ENCODE measurements at places on chromosomes 7 and 10.

GRCh38 chr7:3057066-3057420, 13.4 kb upstream of the CARD11 start:
- DNase-seq, result no peak

DNA sequence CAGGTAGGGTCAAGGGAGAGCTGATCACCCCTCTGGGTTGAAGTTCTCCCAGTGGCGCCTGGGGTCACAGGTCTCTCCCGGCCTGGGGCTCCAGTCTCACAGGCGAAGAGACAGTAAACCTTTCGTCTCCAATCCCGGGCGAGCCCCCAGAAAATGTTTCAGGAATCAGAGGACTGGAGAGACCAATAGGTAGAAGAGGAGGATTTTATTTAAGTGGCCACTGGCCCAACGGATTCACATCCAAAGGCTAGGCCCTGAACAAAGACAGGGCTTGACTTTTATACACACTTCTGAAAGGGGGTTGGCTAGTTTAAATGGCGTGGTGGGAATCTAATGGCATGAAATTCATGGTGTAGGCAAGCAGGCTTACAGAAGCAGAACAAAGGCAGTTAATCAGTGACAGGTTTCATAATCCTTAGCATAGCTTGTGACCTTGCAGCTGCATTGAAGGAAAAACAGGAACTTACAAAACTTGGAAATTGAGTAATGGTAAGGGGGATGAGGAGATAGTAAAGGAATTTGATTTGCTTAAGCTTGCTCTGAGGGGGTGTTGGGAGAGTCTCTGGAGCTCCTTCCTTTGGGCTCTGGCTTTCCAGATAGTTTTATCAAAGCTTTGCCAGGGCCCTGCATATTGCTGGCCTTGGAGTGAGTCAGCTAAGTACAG, 105.5 kb downstream of the TRIM24 start:
- DNase-seq, result no peak

DNA sequence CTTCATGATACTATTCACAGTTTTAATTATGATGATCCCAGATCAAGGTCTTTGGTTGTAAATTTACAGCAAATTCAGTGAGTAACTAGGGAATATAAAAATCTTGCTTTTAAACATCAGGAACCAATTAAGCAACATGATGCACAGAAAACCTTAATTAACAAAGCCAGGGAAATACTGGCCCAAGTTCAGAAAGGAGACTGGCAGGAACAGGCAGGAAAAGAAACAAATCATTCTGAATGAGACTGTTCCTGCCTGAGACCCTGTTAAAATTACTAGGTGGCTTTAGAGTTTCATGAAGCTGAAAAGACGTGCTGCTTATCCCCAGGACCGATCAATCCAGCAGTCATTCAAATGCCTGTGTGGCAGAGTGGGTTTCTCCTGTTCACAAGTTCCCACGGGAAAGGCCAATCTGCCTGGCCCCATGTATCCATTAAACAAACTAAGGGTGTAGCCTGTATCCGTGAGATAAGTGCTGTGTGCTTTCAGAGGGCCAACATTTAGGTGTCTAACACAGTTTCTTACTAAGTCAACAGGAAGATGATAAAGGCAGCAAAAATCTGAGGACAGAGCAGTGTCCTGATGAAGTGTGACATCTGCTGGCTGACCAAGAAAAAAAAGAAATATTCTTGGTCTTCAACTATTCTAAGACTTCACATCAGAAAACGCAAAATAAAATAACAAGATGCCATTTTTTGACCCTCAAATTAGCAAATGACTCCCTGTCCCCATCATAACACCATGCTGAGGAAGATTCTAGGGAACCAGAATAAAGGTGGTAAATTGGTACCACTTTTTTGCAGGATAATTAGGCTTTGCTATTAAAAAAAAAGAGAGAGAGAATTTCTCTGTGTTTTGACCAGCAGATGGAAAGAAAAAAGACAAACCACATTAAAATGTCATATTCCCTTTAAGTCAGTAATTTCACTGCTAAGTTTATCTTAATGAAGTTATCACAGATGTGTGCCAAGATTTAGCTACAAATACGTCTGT, 34.2 kb downstream of the PUS7 start:
- no peak for DNase-seq

GRCh38 chr7:106203473-106203872, 81.3 kb downstream of the NAMPT start:
- DNase-seq, result no peak

GRCh38 chr10:130354976-130355795, 219.0 kb downstream of the GLRX3 start:
- DNase-seq, result no peak

DNA sequence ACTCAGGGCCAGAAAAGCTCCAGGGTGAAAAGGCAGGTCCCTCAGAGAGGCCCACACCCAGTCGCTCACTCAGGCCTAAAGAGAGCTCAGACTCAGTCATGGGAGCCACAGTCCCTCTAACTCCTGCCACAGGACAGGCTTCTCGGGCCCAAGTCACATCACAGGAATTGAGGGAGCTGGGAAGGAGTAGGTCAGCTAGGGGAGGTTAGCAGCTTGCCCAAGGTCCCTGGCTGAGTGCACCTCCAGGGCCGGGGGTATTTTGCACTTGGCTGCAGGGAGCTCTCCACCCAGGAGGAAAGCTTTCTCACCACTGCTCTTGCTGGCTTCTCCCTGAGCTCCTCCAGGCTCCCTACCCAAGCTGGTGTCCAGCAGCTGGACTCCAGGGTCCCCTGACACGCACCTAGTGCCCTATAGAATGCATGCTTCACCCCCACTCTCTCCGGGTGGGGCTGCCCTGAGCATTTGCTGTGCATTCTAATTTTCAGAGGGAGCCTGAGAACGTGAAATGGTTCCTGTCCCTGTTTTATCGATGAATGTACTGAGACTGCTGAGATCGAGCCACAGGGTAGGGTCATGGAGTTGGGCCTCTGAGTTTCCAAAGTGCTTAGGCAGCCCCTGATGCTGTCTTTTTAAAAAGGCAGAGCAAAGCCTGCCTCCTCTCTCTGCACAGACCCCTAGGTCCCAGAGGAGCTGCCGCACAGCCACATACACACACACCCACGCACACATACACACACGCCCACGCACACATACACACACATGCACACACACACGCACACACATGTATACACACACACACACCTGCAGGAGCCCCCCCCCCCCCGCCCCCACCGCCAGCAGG, 37.9 kb upstream of the RET start:
- no peak for DNase-seq

- DNase-seq, result no peak
These were observed 68.1 kb upstream of the RNF148 start for GRCh38 chr7:122770686-122771335.

DNA sequence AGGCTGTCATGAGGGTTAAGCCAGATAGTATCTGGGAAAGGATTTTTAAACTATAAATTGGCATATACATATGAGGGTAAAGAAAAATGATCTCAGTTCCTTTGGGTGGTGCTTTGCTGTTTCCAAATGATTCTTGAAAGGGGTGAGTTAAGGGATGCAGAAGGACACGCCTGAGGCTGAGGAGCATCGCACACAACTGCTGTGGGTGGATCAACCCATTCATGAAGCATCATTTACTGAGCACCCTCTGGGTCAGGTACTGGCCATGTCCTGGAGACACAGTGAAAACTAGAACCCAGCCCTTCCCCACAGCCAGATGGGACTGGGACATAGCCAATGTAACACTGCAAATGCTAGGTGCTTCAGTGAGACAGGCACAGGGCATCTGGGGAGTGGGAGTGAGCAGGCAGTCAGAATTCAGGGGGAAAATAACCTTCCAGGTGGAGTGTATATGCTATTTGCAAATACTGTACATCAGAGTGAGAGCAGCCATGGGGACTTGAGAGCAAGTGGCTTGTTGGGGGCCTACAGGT, 112.1 kb downstream of the WDFY4 start:
- no peak for DNase-seq

GRCh38 chr7:137990251-137990941, 11.5 kb downstream of the CREB3L2 start:
- no peak for DNase-seq

DNA sequence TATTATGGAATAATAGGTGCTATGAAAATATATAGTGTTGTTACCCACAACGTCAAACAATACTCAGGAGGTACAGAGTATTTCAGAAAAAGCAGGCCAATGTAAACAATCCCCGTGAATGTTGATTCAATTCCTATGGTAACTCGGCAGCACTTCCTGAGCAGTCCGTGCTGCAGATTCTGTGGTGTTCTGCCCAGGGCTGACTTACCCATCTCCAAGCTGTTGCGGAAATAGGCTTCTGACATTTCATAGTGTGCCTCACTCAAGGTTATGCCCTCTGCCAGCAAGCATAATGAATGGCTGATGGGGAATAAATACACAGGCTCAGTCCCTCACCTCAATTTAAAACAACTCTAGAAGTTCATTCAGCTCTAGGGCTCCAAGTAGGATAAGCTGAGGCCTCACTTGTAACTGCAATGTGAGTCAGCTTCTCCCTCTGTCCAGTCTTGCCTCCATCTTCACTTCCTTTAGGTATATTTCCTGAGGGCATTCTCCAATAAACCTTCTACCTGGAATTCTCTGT, 177.6 kb downstream of the GNAI1 start:
- no peak for DNase-seq

DNA sequence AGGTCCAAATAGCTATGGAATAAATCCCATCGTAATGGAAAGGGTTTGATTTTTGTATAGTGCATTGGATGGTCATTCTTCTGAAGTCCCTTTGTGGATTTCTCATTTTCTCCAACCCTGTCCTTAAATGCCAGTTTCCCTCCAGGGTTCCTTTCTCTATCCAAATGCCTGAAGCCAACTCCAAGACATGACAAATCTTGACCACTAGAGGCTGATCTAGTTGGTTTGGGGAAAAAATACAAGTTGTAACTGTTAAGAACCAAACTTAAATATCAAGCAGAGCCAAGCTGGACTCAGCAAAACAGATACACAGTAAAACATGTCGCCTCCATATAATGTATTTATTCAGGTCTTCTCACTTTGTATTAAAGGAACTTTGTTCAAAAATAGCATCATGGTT, 28.7 kb downstream of the FRMD4A start:
- no peak for DNase-seq

DNA sequence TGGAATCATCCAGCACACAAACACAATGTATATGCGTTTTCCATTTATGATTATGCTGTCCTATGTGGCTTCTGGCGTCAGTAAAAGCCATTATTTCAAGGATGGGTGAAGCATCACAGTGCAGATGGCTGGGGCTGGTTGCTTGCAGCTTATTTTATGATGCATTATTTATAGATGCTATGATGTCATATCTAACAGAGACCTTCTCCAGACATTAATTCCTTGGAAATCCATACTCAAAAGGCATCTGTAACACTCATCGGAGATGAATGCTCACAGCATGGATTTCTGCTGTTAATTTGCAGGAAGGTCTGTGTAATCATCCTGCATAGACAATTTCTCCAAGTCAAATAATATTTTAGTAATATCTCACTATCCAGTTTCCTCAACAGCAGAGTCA, 7.2 kb downstream of the RGS10 start:
- DNase-seq, result no peak

GRCh38 chr7:117907049-117907640, 33.9 kb upstream of the CTTNBP2 start:
- no peak for DNase-seq

DNA sequence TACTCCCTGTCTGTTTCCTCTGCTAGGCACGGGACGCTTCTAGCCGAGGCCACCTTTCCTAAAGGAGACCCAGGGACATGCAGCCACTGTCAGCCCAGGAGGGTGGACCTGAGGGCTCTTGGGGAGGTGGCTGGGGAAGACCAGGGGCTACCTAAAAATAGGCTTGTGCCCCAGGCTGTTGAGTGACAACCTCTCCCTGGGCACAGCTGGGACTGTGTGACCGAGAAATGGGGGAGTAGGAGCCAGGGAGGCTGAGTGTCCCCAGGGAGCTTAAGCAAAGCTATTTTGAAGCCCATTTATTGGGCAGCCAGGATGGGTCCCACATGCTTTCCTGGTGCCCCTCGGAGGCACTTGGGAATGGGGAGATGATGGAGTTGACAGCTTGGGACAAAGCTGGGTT, 63.8 kb downstream of the CALML3 start:
- DNase-seq, result no peak
